ENCODE measurements at places on chromosomes 2 and 18. TPM values are rescaled to one million over a fixed set of nuclear protein-coding genes. Genes with fewer than 3 reads are reported as not detected.

The LRP2 gene
- total RNA-seq, result not detected

The GKN2 gene
- total RNA-seq, result not detected

The NCKAP1 gene
- 178 TPM for total RNA-seq

The SPATS2L gene
- 104 TPM for total RNA-seq

GRCh38 chr2:65437392-65438135, 5.2 kb upstream of the SPRED2 start:
- no peak for DNase-seq

- DNase-seq, result no peak
These were observed 84.0 kb downstream of the KIAA1328 start for GRCh38 chr18:36912887-36913286.

- DNase-seq, result no peak
These were observed 159.2 kb downstream of the DTNB start for GRCh38 chr2:25514043-25514637.

- DNase-seq, result no peak
These were observed 18.5 kb downstream of the TANK start for GRCh38 chr2:161178756-161179155.
